ENCODE measurements at places on chromosomes 5 and 9. TPM values are rescaled to one million over a fixed set of nuclear protein-coding genes. Genes with fewer than 3 reads are reported as not detected.

ACER2 gene
- total RNA-seq: 5.9 TPM

GRCh38 chr5:160159991-160160792 is 40.9 kb upstream of the PWWP2A start:
- H3K36me3 ChIP-seq: no peaks in the 10 kb centered on the region
- no peak overlapping the region for H3K27ac ChIP-seq
- H3K27me3 ChIP-seq: no peaks in the 10 kb centered on the region
- DNase-seq: no peak
- no peak overlapping the region for H3K4me3 ChIP-seq

DNA sequence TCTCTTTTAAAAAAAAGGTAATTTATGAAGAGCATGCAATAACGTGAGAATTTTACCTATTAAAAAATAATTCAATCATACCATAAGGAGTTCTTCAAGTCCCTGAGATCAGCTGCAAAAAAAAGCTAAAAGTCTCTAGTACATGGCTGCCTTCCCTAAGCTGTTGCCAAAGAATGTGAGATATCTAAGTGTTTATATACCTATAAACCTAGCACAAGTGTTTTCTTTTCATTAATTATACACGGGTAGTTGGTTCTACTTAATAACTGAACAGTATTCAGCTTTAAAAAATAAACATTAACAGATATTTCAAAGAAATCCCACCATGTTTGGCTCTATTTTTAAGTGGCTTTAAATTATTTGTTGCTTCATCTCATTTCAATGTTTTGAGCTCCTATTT is 25.9 kb downstream of the FNBP1 start:
- no peak for DNase-seq
- H3K27me3 ChIP-seq: no peaks in the 10 kb centered on the region
- H3K4me3 ChIP-seq: no peak overlapping the region
- H3K36me3 ChIP-seq: no peaks in the 10 kb centered on the region

- no peaks in the 10 kb centered on the region for H3K36me3 ChIP-seq
- H3K4me1 ChIP-seq: peaks cover 4% of the 10 kb centered on the region
- no peak for DNase-seq
- peak overlapping the region; percentile 25 for H3K27ac ChIP-seq
These were observed 82.6 kb downstream of the PBX3 start for GRCh38 chr9:125829743-125830142.

DNA sequence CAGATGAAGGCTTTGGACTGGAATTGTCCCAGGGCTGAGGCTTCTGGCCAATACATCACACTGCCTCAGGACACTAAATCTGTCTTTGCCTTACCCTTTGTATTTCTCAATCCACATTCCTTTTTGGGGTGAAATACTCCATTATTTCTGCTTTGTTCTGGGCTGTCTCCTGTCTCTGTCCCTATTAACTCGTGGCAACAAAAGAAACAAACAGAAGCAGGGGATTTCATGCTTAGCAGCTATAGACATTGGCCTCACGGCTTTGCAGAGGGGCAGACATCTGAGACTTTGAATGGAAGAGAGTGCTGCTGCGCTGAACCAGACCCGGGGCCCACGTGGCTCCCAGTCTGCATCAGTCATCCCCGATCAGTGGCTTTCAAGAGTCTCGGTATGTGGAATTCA is 129.7 kb downstream of the ARL15 start:
- H3K36me3 ChIP-seq: no peaks in the 10 kb centered on the region
- DNase-seq: no peak
- no peaks in the 10 kb centered on the region for H3K27me3 ChIP-seq
- H3K4me1 ChIP-seq: peaks cover 8% of the 10 kb centered on the region
- no peak overlapping the region for H3K4me3 ChIP-seq

TNFSF15 gene
- 5.2 TPM for total RNA-seq

Measured in lower lobe of right lung (tissue), 2 donors.